ENCODE measurements at places on chromosomes 4 and X.

DNA sequence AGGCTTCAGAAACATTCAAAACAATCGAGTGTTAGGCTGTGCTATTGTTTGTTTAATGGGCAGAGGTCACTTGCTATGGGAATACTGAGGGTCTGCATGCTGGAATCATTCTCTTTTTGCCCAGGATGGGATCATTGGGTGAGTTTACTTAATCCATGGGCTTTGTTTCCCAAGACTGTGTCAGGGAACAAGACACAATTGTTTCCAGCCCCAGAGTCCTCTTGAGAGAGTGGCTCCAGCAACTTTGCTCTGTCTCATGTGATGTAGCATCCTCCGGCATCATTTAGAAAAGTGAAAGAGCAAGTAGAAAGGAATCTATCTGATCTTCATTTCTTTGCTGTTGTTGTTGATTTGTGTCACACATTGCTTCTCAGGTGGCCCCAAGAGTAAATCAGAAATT, 1.8 kb downstream of the TENM3 start:
- DNase-seq, result no peak

DNA sequence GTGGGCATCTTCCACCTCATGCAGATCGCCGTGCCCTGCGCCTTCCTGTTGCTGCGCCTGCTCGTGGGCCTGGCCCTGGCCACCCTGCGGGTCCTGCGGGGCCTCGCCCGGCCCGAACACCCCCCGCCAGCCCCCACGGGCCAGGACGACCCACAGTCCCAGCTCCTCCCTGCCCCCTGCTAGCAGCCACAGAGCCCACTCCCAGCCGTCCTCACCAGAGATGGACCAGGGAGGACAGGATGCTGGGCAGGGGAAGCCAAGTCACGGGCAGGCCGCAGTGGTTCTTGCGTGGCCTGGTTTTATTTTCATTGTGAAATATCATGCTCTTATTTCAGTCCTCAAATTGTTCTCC, 15.1 kb downstream of the DGKQ start:
- DNase-seq, result no peak

- DNase-seq, result no peak
Measured at GRCh38 chrX:63958134-63958865, 173.3 kb upstream of the ARHGEF9 start.

DNA sequence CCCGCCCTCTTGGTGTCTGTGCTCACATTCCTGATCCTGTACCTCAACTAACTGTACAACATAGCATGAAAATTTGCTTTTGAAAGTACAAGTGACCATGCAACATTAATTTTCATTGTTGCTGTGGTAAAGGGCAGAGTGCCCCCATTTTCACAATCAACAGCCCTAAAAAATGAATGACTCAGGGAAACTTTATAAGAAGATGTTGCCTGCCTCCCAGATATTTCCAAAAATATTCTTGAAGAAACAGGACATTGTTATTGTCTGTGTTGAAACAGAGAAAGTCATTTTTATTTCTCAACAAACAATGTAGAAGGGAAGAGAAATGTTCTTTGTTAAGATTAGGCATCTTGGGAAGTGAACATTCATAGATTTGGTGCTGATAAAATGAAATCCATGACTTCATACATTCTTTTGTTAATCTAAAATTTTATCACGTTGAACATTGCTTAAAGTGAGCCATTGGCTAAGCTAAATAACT, 113.9 kb upstream of the ANXA3 start:
- DNase-seq, result no peak

GRCh38 chr4:133112641-133113040, 36.5 kb upstream of the PCDH10 start:
- no peak for DNase-seq

- no peak for DNase-seq
Measured at GRCh38 chr4:122674371-122674770, 53.5 kb upstream of the IL21 start.

- no peak for DNase-seq
Measured at GRCh38 chr4:8639777-8640720, 47.5 kb downstream of the CPZ start.

GRCh38 chrX:25039036-25039435, 23.3 kb upstream of the ARX start:
- DNase-seq, result no peak

DNA sequence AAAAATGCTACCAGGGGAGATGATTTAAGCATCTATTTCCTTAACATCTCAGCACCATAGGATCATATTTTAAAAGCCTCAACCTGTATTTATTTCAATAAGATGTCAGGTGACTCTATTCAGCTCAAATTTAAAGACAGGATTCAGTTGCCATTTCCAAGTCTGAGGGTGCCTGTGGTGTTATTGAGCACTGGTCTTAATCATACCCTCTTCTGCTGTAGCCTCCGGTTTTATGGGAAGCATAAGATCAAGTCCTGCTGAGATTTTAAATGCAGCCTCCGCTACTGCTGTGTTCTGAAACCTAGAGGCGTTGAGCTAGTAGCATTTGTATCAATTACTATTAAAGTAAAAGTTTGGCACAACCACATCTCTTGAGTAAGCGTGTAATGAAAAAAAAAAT, 185.7 kb upstream of the NWD2 start:
- no peak for DNase-seq

DNA sequence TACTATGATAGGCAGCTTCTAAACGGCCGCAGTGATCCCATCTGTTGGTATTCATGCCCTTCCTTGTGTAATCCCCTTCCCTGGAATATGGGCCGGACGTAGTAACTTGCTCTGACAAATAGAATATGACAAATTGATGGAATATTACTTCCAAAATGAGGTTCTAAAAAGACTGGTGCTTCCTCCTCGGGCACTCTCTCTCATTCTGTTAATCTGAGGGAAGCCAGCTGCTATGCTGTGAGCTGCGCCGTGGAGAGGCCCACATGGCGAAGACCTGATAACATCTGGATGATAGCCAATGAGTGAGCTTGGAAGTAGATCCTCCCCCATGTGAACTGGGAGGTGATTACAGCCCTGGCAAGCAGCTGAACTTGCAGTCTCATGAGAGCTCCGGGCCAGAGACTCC, 27.2 kb upstream of the SLC25A4 start:
- DNase-seq, result no peak

DNA sequence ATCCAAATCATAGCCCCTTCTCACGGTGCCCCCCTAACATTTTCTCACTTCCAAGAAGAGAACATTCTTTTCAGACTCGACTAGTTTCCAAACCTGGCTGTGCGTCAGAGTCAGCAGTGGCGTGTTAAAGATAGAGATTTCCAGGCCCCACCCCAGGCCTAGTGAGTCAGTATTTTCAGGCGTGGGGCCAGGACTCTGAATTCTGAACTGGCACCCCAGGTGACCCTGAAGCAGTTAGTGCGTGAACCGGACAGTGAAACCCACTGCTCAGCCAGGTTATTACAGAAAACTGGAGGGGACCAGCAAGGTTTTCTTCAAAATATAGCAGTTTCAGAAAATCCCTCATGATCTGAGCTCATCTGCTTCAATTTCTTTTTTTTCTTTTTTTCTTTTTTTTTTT, 35.0 kb upstream of the BCOR start:
- DNase-seq, result no peak

- DNase-seq, result no peak
Measured at GRCh38 chr4:76233529-76233928, 18.0 kb upstream of the FAM47E start.

DNA sequence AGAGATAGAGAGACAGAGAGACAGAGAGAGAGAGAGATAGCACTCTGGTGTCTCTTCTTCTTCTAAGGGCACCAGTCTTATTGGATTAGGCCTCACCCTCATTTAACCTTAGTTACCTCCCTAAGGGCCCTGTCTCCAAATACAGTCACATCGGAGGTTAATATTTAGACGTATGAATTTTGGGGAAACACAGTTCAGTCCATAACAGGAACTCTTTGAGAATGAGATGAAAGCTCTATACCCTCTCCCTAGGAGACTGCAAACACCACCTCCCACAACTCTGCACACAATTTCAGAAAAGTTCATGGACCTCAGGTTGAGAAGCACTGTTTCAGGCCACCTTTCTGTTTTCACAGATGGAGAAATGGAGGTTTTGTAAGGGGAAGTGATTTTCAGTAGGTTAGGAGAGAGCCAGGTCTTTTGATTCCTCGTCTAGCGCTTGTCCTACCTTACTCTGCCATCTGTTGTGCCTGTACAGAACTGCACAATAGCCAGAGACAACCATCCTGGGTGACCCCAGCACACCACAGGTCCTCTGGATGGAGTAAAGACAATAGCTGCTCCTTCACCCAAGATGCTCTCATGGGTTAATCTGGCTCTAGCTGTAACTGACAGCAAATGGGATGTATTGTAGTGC, 16.9 kb upstream of the LOC101059915 start:
- no peak for DNase-seq

Measured in D721Med (cell line).